ENCODE measurements at places on chromosomes 1 and 21.

- DNase-seq = no peak
Observed at GRCh38 chr1:55781003-55781402, 565.8 kb upstream of the USP24 start.

- DNase-seq = no peak
Observed at GRCh38 chr1:78892260-78892840, 114.2 kb downstream of the ADGRL4 start.

GRCh38 chr1:23473037-23473800, 10.8 kb downstream of the ASAP3 start:
- no peak for DNase-seq

DNA sequence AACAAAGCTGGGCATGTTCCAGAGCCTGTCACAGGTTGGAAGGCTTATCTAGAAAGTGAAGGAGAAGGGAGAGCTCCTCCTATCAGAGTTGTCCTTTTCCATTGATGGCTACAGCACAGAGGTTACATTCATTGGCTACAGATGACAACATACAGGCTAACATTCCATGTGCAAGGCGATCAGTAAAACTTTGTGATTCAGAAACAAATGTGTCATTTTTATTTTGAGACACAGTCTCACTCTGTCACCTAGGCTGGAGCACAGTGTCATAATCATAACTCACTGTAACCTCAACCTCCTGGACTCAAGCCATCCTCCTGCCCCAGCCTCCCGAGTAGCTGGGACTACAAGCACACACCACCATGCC, 32.6 kb downstream of the TRIM67 start:
- no peak for DNase-seq

DNA sequence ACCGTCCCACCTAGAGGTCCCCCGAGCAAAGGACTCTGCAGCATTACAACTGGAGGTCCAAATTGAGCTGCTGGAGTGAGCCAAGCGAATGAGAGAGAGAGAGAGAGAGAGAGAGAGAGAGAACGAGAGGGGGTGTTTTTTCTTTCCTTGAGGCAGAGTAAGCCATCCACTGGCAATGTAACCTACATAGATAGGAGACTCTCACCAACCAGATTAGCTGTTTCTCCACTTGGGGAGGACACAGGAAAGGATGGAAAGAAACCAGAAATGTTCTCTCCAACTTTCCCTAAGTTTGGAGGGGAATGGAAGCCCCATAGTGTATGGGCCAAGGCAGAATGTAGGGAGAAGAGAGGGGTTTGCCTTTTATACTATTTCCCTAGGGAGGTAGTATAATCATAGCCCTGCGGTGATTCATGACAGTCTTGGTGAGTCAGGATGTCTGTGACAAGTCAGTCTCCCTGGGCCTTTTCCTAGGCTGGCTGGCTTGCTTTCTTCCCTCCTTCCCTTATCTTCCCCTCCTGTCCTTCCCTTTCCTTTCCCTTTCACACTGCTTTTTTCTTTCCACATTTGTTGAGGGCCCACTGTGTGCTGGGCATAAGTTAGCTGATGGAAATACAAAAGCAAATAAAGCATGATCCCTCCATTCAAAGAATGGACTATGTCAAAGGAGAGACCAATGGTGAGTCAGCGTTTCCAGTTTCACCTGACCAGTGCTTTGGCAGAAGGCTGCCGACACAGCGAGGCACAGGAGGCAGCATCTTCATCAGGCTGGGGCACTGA, 7.1 kb downstream of the FNDC7 start:
- DNase-seq = no peak

DNA sequence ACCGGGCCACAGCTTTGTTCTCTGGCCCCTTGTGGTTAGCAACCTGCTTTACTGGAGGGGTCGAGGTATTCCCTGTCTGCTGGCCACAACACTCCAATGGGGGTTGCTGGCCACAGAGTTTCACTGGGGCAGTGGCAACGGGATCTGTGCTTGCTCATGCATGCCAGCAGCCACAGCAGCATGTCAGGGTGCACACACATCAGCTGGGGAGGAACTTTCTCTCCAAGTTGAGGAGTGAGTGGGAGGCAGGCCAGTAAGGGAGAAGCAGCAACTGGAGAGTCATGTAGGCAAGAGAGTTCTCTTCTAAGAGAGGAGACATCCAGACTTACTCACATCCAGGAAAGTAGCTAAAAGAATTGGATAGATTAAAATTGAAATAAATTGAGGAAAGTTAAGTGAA, 38.0 kb downstream of the SAMD13 start:
- no peak for DNase-seq

DNA sequence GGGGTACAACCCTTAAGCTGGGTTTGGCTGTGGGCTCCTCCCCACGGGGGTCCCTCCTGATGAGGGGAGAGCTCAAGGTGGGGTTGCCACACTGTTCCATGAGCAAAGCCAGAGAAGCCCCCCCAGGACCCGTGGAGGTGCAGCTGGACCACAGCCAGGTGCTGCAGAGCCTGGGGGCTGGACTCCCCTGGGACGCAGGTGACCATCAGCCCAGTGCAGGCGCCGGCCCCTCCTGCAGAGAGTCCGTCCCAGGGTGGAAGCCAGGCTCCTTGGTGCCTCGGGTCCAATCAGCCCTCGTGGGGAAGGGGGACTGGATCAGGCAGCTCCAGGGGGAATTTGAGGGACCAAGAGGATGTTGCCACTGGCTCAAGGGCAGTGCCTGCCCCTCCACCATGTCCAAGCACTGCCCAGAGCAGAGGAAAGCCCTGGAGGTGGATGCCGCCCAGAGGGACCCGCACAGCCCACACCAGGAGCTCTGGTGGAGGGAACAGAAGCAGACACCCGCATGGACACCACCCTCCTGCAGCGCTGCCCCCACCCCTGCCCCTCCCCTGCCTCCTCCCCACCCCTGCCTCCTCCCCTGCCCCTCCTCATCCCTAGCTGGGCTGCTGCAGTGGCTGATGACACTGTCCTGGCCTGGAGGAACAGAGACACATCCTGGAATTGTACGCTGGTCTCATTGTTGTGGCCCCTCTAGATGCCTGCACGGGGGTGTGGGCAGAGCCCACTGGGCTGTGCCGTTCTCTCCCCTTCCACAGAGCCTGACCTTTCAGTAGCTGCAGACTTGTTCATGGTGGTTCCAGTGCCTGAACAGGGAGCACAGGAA, 30.8 kb upstream of the COL18A1 start:
- no peak for DNase-seq

DNA sequence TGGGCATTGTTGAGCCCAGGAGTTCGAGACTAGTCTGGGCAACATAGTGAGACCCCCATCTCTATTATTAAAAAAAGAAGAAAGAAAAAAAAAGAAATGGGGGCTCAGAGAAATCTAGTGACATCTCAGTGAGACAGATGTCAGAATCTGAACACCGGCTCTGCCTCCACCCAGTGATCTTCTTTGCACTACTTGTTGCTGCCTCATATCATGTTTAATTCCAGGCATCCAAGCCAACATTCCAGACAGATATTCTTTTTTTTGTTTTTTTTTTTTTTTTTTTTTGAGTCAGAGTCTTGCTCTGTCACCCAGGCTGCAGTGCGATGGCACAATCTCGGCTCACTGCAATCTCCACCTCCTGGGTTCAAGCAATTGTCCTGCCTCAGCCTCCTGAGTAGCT, 5.0 kb upstream of the ARL8A start:
- no peak for DNase-seq
